ENCODE measurements at places on chromosomes 3 and 15.

GRCh38 chr3:46360907-46361306 is 7.0 kb downstream of the CCR2 start:
- DNase-seq = no peak

DNA sequence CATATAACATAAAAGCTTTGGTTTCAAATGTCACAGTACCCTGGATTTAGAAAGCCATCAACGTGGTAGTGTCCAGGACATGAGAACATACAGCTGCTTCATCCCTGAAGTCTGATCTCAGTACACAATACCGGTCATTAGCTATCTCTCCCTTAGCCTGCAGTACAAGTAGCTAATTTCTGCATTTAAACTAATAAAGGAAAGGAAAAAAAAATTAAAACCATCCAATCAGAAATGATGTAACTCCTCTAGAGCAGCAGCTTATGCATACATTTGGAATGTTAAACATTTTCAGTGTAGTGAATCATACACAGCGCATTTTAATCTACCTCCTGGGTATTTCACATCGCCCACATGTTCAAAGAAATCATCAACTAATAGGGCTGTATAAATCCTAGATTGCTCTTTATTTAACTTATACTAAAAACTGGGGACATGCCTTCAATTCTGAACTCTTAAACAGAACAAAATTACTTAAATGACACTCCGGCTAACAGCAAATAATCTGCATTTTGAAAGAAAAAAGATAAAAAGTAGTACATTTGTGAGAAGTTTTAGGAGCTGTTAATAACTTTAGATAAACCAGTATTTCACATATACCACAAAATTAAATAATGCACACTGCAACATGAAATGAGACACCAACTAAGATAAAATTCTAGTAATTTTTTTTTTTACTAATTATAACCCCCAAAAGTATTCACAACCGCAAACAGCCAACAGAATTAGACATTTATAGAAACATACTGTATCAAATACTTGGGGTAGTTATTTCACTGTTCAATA is 3.7 kb downstream of the IGF2BP2 start:
- no peak for DNase-seq

- DNase-seq = no peak
Measured at GRCh38 chr3:178568155-178568731, 32.0 kb downstream of the KCNMB2 start.

GRCh38 chr3:10189557-10190354 is 25.0 kb downstream of the IRAK2 start:
- DNase-seq = no peak

DNA sequence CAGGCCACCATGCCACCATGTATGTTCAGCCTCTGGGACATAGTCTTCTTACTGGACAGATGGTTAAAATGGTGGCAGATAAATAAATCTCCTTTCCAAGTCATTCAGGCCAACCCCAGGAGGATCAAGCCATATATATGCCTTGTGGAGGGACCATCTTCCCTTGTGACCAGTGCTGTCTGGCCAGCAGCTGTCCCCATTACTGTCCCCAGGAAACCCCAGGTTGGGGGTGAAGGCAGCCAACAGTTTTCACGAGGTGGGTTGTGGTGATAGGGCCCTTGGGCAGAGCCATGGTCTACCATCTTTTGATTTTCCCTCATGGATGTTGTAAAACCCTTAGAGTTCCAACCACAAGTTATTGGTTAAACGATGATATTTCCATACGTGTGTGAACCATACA is 48.7 kb upstream of the PCSK6 start:
- no peak for DNase-seq

- no peak for DNase-seq
Measured at GRCh38 chr3:6396631-6397030, 464.3 kb upstream of the GRM7 start.

DNA sequence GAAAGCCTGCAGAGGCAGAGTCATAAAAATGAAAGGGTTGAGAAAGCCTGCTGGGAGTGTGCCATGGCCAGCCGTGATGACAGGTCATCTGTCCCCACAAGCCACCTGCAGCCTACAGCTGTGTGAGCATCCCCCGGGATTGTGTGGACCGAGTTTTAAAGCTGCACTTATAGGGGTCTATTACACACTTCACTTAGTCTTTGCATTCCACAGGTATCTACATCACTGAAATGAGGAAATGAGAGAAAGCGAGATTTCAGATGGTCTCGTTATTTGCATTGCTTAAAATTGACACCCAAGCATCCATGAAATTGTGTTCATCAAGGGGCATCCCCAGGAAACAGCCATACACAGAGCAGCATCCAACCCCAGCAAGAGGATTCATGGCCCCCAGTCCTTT is 137.6 kb upstream of the TRIM42 start:
- DNase-seq = no peak

- DNase-seq = peak; percentile 24
Measured at GRCh38 chr15:82832601-82833361, 23.4 kb downstream of the WHAMM start.

DNA sequence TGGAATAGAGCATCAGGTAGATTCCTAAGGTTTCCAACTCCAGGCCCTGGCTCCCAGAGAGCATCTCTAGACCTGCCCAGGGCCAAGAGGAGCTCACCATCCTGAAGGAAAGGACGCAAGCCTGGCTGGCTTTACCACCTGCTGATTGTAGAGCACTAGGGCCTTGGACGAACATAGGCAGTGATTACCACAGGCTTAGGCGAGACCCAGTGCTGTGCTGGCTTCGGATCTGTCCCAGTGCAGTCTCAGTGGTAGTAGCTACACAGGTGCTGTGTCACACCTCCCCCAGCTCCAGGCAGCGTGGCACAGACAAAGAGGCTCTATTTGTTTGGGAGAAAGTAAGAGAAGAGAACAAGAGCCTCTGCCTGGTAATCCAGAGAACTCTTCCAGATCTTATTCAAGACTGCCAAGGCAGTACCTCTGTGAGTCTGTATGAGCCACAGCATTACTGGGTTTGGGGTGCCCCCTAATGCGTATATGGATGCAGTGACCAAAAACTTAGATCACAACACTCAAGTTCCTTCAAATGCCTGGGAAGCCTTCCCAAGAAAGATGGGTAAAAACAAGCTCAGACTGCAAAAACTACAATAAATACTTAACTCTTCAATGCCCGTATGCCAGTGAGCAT is 25.4 kb downstream of the ISG20 start:
- DNase-seq = no peak

- DNase-seq = no peak
Measured at GRCh38 chr3:61927332-61927731, 366.0 kb downstream of the PTPRG start.

DNA sequence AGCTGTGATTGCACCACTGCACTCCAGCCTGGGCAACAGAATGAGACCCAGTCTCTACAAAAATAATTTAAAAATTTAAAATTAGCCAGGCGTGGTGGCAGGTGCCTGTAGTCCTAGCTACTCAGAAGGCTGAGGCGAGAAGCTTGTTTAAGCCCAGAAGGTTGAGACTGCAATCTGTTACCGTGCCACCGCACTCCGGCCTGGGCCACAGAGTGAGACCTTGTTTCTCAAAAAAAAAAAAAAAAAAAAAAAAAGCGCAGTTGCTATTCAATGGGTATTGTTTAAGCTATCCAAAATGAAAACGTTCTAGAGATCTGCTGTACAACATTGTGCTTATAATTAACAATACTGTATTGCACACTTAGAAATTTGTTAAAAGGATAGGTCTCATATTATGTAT is 24.0 kb downstream of the ZNF148 start:
- no peak for DNase-seq

DNA sequence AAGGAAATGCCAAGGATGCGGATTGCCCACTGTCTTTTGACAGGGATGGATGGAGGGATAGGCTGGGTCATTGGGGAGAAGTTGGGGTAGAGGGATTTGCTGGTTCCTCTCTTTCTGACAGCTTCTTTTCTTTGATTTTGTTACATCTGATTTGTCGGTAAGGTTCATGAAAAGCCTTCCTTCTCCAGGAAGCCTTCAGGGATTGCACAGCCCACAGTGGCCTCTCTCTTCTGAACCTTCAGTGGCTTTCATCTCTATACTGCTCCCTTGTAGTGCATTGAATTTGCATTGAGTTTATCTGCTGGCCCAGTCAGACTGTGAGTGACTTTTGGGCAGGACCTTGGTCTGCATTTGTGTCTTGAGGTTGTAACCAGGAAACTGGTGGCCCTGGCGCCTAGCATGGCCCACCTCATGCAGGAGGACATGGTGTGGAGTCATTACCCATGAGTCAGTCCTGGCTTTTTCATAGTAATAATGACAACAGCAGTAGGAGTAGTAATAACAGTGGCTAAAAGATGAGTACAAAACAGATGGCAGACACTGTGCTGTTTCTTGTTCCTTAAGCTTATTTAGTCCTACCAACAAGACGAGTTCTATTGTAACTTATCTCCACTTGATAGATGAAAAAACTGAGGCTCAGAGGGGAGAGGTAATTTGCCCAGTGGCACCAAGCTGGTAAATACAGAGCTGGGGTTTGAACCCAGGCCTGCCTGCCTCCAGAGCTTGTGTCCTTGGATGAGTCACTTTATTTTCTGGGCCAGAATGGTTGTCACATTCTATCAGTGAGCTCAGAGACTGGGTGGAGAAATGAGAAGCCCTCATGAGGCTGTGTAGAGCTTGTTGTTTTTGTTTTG is 28.4 kb downstream of the SMAD6 start:
- no peak for DNase-seq

GRCh38 chr3:37054370-37054769 is 61.1 kb downstream of the MLH1 start:
- DNase-seq = no peak

GRCh38 chr3:15180042-15180611 is 25.9 kb upstream of the CAPN7 start:
- DNase-seq = no peak

- DNase-seq = no peak
Measured at GRCh38 chr3:28547677-28548076, 199.1 kb upstream of the AZI2 start.

All from stimulated activated CD8-positive, alpha-beta memory T cell treated with anti-CD3 and anti-CD28 coated beads, Interleukin-4, amount 100 ng/mL, for 24 hours (primary cell).